Stimulated activated naive CD4-positive, alpha-beta T cell treated with Interleukin-2 at 50 U/mL for 16 hours (primary cell): ENCODE measurements at places on chromosomes 7 and 10.

DNA sequence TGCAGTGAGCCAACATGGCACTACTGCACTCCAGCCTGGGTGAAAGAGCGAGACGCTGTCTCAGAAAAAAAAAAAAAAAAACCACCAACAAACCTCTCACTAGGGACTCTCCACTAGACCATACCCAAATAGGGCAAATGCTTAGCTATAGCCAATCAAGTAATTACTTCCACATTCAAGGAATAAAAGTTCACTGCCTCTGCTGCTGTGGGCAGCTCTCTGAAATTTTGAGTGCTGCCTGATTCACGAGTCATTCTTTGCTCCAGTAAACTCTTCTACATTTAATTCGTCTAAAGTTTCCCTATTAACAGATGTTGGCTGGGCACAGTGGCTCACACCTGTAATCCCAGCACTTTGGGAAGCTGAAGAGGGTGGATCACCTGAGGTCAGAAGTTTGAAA lies 4.7 kb upstream of the NRBF2 start:
- DNase-seq = no peak

DNA sequence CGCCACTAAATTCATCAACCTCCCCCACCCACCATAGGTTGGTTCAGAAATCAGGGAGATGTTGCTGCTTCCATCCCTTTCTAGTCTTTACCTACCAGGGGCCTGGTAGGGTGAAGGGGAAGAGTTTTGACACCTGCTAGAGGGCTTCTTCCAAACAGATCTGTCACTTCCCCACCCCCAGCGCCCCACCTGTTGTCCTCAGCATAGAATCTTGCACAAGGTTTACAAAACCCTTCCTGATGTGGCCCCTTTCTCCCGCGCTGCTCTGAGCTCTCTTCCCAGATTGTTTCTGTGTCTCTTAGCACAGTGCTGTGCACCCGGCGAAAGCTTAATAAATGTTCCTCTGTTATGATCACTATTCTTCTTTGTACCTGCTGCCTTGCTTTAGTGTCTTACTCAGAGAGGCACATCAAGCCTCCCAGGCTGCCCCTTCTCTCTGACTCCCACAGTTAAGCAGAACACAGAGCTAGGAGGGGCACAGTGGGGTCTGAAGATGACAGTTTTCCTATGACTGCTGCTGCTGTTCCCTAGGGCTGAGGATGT lies 11.2 kb upstream of the C10orf95 start:
- no peak for DNase-seq

- no peak for DNase-seq
These were observed 97.4 kb downstream of the CPED1 start for GRCh38 chr7:121085922-121086321.

DNA sequence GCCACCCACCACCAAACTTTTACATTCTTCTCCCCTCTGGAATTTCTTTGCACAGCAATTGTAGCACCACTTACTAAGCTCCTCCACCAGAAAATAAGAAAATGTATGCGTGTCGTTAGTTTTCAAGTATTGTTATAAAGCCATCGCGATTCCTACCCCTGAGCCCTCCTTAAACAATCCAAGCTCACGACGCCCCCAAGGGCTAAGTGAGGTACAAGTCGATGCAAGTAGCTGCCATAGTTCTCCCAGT lies 1.3 kb downstream of the FRAT2 start:
- DNase-seq = no peak

- DNase-seq = no peak
These were observed 16.2 kb downstream of the CSTF2T start for GRCh38 chr10:51683031-51683691.

- no peak for DNase-seq
These were observed 191.0 kb downstream of the LSM5 start for GRCh38 chr7:32299133-32299702.

DNA sequence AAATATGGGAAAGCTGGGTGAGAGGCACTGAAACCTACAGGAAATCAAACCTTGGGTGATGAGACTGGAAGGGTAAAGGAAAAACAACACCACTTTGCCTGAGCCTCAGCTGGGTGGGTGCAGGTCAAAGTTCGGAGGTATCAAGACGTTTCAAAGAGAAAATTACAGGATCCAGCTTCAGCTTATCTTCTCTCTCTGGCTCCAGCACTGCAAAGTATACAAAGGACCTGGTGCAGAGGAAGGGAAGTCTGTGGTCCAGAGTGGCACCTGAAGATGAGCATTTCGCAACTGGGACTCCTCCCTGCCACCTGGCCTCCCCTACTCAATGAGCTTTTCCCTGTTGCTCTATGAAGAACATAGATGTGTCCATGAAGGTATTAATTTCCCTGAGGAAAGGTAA lies 6.4 kb upstream of the FXYD4 start:
- no peak for DNase-seq

DNA sequence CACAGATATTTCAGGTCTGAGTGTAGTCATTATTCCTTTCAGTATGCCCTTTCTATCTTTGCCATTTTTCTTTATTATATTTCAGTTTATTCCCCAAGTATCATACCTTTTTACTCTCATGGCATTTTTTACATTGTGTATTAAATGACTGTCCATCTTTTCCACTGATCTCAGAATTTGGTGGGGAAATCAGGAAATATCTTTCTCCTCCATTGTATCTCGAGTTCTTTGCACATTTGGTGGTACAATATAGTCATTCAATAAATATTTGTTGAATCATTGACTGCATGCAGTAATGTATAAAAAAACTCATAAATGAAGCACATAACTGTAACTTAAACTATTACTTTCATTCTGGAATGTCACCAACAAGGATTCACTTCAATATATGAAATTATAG lies 354.7 kb downstream of the HGF start:
- DNase-seq = no peak
